AG09319 (cell line): ENCODE measurements at places on chromosomes 7 and 10.

DNA sequence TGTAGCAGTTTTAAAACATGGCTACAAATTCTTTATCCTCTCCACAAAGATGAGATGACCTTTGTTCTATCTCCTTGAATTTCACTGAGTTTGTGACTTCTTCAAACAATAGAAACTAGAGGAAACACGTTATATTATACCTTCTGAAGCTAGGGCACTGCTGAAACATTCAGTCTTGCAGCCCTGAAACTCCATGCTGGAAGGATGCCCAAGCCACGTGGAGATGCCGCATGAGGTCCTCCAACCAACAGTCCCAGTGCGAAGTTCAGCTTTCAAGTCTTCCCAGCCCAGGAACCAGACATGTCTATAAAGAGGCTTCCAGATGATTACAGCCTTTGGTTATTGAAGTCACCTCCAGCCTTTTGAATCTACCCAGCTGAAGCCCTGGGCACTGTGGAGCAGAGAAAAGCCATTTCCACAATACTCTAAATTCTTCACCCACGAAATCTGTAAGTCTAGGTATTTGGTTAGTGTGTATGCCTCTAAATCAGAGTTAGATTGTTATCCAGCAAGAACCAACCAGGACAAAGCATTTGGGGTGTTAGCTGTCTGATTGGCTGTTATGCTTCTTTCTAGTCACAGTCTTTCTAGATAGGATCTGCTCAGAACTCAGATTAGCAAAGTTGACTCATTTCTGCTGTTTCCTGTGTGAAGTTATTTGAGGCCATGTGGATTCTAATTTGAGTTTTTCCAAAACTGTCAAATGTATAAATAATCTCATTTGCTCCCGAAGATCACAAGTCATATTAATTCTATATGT, 186.5 kb upstream of the TMEM72 start:
- no peak for DNase-seq

DNA sequence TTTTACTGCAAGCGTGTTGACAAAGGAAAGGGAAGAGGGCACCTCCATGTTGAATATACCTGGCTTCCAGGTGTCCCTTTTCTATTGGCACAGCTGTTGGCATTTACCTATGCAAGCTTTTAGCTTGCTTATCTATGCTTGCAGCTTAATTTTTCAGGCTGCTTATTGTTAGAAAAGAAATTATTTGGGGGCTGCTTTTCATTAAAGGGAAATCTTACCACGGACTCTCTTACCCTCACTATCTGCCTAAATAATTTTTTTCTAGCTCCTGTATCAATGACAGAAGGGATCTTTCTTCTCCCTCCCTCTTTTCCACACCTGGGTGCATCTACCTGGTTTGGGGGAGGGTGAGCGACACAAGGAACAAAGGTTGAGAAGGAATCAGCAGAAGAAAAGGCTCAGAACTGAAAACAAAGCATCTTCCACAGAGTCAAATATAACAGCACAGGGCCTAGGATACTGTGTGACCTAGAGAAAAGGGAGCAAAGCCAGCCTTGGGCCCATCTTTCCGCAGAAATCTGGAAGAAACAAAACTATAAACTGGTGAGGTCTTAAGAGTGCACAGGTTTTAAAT, 15.2 kb upstream of the GJC3 start:
- DNase-seq, result no peak

- no peak for DNase-seq
Measured at GRCh38 chr7:1872191-1873069, 202.4 kb downstream of the ELFN1 start.

- DNase-seq, result no peak
Measured at GRCh38 chr7:140609646-140610045, 31.0 kb downstream of the DENND2A start.

GRCh38 chr7:140238778-140239652, 62.2 kb upstream of the KDM7A start:
- no peak for DNase-seq

GRCh38 chr10:82390866-82391658, 516.1 kb downstream of the NRG3 start:
- DNase-seq, result no peak
